Activated T-helper 1 cell treated with anti-CD3 and anti-CD28 coated beads, Interleukin-2, amount 50 U/mL, for 16 hours (primary cell): ENCODE measurements at places on chromosomes 7 and 10.

DNA sequence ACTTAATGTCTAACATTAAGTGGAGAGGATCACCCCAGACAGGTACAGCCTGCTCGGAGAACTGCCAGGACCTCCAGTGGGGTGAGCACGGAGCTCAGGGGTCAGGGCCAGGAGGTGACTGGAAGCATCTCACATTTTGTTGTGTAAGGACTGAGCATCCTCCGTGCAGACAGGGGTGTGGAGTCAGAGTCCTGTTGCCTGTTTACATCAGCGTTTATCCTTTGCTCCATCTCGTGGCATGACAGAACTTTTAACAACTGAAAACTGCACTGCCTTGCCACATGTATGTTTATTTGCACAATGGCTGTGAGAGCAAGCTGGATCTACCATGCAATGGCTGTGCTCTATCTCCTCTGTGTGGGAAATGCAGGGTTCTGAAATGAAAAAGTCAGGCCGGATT lies 175.4 kb upstream of the AKR1E2 start:
- no peak for DNase-seq

DNA sequence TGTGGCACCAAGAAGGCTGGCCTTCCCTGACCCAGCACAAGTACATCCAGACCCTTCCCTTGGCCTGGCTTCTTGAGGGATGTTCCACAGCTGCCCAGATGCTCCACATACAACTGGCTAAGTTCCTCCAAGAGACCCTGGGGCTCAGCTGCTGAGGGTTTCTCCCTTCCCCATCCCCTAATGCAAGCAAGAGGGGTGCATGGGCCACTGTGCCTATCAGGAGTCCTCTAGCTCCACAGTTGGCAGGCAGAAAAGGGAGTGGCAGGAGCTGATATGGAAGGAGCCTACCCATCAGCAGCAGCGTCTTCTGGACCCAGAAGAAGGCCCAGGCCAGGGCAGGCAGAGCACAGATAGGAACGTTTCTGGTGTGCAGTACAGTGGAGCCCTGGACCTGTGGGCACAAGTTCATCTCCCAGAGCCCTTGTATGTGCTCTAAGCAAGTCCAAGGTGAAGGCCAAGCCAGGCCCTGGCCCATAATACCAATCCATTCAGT lies 26.2 kb downstream of the VSIR start:
- DNase-seq: no peak

DNA sequence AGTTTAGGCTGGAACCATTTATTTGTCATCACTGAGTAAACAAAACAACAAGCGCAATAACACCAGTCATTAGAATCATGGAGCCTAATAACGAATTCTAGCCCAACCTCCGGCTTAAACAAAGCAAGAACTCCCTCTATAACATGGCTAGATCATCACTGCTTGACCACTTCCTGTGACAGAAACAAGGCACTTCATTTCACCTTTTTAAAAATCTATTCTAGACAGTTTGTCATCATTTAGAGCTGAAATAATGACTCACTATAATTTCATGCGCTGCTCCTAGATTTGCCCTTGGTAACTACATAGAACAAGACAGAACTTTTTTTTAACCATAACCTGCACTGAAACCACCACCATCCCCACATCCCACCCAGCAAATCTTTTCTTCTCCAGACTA lies 81.3 kb downstream of the OSBPL3 start:
- DNase-seq: no peak

DNA sequence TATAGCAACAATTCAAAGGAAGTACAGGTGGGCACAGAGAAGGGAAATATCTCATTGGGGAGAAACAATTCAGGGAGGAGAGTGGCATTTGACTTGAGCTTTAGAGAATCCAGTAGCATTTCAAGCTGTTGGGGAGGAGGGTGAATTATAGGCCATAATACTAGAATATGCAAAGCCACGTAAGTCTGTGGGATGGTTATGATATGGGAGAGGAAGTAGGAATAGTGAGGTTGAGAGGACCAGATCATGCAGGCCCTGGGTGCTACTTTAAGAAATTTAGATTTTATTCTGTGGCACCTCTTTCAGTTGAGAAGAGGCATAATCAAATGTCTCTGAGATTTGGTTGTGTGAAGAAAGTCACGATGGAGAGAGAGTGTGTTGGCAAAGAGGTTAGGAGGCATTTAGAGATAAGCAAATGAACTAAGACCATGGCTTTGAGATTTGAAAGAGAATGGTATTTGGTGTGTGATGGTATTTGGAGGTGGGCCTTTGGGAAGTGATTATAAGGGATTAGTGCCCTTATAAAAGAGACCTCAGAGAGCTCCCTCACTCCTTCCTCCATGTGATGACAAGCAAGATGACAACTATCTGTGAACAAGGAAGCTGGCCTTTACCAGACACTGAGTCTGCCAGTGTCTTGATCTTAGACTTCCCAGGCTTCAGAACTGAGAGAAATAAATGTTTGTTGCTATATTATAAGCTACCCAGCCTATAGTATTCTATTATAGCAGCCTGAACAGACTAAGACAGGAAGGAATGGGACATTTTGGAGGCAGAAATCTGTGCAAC lies 15.1 kb downstream of the ADD3 start:
- no peak for DNase-seq

- DNase-seq: no peak
These were observed 183.7 kb upstream of the FEZF1 start for GRCh38 chr7:122488241-122488640.

- DNase-seq: no peak
These were observed 3.0 kb upstream of the NRP1 start for GRCh38 chr10:33337326-33337957.

- DNase-seq: no peak
These were observed 969.9 kb downstream of the KCNMA1 start for GRCh38 chr10:76667408-76668370.

GRCh38 chr10:101710059-101710695 lies 15.2 kb upstream of the FBXW4 start:
- no peak for DNase-seq
